ENCODE measurements at places on chromosomes 12 and 14. TPM values are rescaled to one million over a fixed set of nuclear protein-coding genes. Genes with fewer than 3 reads are reported as not detected.

GRCh38 chr12:22677781-22678574 is 53.0 kb downstream of the ETNK1 start:
- DNase-seq: no peak
- H3K4me3 ChIP-seq: no peak overlapping the region
- peaks cover 2% of the 10 kb centered on the region for H3K4me1 ChIP-seq
- no peak overlapping the region for H3K27ac ChIP-seq

The EIF2S1 gene
- total RNA-seq: 55.4 TPM

The IAPP gene
- total RNA-seq: not detected

The GARIN6 gene
- not detected for total RNA-seq

The CLEC9A gene
- not detected for total RNA-seq

The TTC8 gene
- total RNA-seq: 32.6 TPM

DNA sequence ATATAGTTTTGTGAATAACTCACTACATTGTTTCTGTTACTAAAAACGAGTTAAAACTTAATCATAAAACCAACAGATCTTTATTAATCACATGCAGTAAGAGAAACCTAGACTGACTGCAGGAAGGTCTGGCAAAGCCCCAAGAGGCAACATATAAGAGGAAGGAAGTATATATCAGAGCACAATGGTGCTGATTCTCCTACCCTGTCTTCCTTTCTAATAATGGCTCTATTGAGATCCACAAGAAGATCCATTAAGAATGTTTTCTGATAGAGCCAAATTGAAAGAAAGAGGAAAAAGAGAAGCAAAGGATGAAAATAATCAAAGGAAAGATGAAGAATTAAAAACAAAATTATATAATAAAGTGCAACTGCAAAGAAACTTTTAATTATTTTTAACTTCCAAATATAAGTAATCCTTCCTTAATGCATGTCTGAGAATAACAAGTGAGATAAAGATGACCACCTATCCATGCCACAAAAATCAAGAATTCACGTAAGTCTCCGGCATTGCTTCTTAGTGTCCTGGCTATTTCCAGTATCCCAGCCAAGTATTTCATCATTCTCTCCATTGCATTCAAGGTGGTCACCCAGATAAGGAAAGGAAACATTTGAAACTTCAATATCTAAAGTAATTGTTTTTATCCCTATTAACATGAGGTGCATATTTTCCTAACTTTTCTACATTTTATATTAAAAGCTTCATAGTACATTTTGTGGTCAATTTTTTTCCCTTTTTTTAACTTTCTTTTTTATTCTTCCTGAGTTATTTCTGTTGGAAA is 62.2 kb downstream of the SOX5 start:
- H3K27me3 ChIP-seq: no peaks in the 10 kb centered on the region
- no peak overlapping the region for H3K27ac ChIP-seq
- no peak overlapping the region for H3K4me3 ChIP-seq
- no peaks in the 10 kb centered on the region for H3K36me3 ChIP-seq
- H3K4me1 ChIP-seq: no peaks in the 10 kb centered on the region

The KRT79 gene
- not detected for total RNA-seq

DNA sequence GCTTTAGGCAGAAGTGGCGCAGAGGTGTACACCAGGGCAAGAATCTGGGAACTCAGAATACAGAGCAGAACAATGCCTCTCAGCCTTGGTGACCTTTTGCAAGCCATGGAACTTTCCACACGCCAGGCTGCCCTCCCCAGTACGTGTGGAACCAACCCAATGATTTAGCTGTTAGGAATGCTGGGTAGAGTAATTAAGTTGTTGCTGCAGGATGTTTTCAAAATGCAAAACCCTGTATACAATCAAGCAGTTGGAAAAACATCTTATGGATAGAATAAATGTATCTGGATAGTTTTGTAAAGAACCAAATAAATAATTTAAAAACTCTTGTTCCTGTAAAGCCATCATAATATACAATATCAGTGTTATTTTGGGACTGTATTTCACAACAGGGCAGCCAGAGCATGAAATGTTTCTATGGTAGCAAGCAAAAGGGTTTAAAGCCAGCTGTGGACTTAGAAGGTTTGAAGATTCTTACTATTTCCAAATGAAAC is 19.4 kb downstream of the PPP1R36 start:
- no peak for DNase-seq
- peak overlapping the region; percentile 82 for H3K27ac ChIP-seq
- peaks cover 33% of the 10 kb centered on the region for H3K4me1 ChIP-seq
- no peaks in the 10 kb centered on the region for H3K36me3 ChIP-seq
- no peaks in the 10 kb centered on the region for H3K27me3 ChIP-seq

DNA sequence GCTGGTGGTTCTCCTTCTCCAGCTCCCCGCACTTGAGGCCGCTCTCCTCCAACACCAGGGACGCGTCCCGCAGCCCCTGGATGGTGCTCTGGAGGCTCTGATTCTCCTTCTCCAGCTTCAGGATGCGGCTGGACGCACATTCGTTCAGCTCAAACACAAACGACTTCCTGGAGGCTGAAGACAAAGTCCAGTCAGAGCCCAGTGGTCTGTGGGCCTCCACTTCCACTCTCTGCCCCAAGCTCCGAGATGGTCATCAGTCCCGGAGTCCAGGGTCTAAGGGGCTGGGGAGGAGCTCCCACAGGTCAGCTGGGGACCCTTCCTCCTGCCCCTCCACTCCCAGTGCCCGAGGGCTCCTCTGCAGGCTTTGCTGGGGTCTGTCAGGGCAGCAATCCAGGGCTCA is 76.6 kb upstream of the GPR68 start:
- peaks cover 19% of the 10 kb centered on the region for H3K4me1 ChIP-seq
- H3K4me3 ChIP-seq: no peak overlapping the region
- H3K36me3 ChIP-seq: peaks cover 3% of the 10 kb centered on the region
- no peak overlapping the region for H3K27ac ChIP-seq

The DTX1 gene
- total RNA-seq: 1.6 TPM

The JPH4 gene
- total RNA-seq: 7.3 TPM

The ENDOU gene
- total RNA-seq: 0.11 TPM
